ENCODE measurements at places on chromosomes 3 and 15.

GRCh38 chr15:31488437-31489204 lies 162.0 kb downstream of the KLF13 start:
- peak; percentile 76 for DNase-seq

- peak; percentile 66 for DNase-seq
Observed at GRCh38 chr3:45915518-45916231, 27.6 kb upstream of the CXCR6 start.

GRCh38 chr3:71063773-71064290 lies 519.7 kb downstream of the FOXP1 start:
- DNase-seq, result no peak

DNA sequence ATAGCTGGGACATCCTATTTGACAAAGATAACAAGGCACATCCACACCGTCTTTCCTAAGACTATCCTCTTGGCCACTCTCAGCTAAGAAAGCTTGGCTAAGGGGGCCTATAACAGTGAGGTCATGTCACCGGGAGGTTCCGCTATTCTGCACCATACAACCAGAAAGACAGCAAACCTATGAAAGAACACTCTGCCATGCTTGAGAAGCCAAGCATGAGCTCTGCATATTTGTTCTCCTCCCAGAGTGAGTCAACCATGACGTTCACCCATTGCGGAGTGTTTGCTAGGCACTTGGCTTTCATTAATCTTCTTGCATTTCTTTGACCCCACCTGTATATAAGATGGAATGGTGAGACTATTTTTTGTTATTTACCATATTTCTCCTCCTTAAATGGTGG lies 141.2 kb downstream of the GMNC start:
- DNase-seq, result no peak

DNA sequence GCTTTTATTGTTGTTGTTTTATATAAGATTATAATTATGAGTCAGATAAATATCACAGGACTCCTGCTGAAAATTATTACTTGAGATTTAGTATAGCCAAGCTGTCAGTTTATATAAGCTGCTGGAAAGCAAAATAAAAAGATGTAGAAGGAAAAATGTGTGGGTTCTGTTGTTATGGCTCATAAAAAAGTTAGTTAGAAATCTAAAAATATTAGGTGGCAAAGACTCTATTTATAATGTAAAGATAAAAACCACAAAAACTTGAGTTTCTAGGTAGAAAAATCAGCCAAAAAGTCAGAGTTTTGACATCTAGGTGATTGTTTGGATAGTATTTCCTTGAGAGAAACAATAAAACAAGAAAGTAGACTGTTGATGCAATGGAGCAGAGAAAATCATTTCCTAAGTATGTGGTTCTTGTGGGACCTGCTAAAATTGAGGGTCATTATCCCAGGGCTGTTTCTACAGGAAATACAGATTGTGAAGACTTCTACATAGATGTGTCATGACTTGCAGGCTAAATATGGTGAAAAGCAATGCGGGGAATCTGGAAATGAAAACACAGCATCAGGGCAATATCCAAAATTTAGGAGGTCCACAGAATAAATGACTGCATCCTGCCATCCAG lies 1109.6 kb upstream of the CADM2 start:
- DNase-seq, result no peak

DNA sequence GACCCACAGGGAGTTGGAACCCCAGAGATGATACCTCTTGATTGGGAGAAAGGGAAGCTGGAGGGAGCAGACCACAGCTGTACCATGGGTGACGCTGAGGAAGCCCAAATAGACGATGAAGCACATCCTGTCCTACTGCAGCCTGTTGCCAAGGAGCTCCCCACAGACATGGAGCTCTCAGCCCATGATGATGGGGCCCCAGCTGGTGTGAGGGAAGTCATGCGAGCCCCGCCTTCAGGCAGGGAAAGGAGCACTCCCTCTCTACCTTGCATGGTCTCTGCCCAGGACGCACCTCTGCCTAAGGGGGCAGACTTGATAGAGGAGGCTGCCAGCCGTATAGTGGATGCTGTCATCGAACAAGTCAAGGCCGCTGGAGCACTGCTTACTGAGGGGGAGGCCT lies 201.1 kb downstream of the AKAP13 start:
- no peak for DNase-seq

GRCh38 chr3:46078712-46079400 lies 51.6 kb upstream of the XCR1 start:
- peak; percentile 84 for DNase-seq

GRCh38 chr3:122014741-122015140 lies 7.3 kb downstream of the ILDR1 start:
- no peak for DNase-seq

GRCh38 chr3:167304077-167304476 lies 76.0 kb downstream of the ZBBX start:
- DNase-seq, result no peak

- DNase-seq, result no peak
Observed at GRCh38 chr3:112038863-112039262, 4.3 kb downstream of the TMPRSS7 start.

- no peak for DNase-seq
Observed at GRCh38 chr3:14640734-14641133, 10.8 kb upstream of the CCDC174 start.

DNA sequence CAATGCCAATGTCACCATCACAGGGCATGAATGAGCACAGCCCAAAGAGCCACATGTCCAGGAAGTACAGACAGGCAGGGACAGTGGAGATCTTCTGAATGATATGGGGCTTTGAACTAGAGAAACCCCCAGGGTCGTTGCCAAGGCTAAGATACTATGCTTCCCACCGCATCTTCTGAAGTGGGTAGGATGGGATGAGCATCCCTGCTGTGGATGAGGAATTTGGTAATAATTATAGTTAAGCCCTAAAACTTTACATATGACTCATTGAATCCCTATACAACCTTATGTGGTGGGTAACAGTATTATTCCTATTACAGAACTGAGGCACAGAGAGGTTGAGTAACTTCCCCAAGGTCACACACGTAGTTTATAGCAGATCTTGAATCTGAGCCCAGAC lies 44.2 kb downstream of the WNT5A start:
- DNase-seq, result no peak

GRCh38 chr3:31255007-31255581 lies 277.6 kb upstream of the STT3B start:
- DNase-seq, result no peak

DNA sequence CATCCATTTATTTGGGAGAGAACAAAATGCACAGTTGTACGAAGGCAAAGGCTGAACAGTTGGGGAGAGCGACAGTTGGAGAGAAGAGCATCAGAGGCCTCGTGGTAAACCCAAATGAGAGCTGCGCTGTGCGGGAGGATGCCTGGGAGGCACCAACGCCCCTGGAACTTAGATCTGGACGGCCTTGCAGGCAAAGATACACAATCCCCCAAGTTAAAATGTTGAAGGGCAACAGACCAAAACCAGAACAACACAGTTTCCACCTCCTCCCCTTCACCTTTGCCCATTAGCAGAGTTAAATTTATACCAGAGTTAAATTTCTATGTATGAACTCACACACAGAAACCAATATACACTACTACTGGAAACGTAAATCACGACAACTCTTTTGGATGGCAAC lies 339.6 kb downstream of the RORA start:
- no peak for DNase-seq

DNA sequence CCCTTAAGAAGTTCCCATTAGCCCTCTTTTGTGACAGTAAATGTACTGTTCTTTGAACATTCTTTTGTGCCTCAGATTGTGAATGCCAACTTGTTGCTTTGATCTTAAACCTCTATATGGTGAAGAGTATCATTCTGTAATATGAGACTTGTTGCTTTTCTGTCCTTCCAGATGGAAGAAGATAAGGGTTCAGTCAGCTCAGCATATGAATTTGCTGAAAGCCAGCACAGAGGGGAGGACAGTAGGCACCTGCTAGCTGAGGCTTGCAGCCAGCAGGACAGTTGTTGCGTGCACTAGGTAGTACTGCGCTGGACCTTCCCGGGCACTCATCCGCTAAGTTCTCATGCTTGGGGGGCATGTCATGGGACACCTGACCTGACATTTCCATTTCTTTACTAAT lies 74.7 kb downstream of the DCUN1D1 start:
- no peak for DNase-seq

GRCh38 chr3:178336336-178336735 lies 199.9 kb upstream of the KCNMB2 start:
- no peak for DNase-seq

GRCh38 chr3:127093312-127093711 lies 99.6 kb upstream of the PRR23E start:
- no peak for DNase-seq

- DNase-seq, result no peak
Observed at GRCh38 chr3:138474163-138474562, 39.7 kb downstream of the ESYT3 start.

DNA sequence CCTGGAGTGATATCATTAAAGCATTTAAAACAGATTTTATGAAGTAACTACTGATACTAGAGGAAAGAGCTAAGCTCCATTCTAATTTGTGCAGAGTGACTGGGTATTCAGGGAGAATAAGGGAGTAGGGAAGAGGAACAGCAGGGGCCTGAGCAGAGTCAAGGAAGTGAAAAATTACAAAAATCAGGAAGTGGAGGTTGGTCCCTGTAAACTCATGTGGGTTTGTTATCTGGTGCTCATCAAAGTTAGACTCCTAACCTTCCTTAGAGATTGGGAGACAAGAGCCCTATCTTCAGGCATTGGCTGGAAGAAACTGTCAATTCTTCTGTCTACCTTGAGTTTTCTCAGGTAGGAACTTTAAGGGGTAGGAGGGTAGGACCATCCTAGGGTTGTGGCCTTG lies 82.5 kb downstream of the NEK11 start:
- no peak for DNase-seq

DNA sequence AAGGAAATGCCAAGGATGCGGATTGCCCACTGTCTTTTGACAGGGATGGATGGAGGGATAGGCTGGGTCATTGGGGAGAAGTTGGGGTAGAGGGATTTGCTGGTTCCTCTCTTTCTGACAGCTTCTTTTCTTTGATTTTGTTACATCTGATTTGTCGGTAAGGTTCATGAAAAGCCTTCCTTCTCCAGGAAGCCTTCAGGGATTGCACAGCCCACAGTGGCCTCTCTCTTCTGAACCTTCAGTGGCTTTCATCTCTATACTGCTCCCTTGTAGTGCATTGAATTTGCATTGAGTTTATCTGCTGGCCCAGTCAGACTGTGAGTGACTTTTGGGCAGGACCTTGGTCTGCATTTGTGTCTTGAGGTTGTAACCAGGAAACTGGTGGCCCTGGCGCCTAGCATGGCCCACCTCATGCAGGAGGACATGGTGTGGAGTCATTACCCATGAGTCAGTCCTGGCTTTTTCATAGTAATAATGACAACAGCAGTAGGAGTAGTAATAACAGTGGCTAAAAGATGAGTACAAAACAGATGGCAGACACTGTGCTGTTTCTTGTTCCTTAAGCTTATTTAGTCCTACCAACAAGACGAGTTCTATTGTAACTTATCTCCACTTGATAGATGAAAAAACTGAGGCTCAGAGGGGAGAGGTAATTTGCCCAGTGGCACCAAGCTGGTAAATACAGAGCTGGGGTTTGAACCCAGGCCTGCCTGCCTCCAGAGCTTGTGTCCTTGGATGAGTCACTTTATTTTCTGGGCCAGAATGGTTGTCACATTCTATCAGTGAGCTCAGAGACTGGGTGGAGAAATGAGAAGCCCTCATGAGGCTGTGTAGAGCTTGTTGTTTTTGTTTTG lies 28.4 kb downstream of the SMAD6 start:
- DNase-seq, result no peak

DNA sequence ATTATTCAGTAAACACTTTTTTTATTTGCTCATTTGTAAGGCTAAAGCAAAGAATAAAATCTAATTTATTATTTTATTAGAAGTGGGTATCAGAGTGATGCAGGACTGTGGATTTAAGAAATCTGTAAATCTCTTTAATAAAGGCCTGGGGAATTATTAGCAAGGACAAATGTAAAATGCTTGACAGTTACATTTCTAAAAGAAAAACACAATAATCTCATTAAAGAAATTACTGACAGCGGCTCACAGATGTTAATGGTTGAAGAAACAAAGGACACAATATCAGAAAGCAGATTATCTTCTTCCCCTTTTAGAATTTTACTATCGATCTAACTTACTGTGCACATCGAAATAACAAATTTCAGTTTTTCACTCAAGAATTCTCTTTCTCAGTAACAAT lies 262.1 kb upstream of the MEIS2 start:
- DNase-seq, result no peak

GRCh38 chr3:105656651-105657504 lies 211.9 kb downstream of the CBLB start:
- DNase-seq, result no peak

DNA sequence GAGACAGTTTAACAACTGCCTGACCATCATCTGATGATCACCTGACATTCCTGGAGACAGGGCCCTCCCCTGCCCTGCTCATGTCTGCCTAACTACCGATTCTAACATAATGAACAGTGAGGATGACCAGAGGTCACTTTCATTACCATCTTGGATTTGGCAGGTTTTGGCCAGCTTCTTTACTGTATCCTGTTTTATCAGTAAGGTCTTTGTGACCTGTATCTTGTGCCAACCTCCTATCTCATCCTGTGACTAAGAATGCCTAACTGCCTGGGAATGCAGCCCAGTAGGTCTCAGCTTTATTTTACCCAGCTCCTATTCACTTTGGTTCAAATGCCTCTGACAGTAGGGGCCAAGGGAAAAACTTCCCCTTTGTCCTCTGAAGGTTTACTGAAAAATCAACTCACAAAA lies 40.2 kb downstream of the METTL6 start:
- DNase-seq, result no peak

DNA sequence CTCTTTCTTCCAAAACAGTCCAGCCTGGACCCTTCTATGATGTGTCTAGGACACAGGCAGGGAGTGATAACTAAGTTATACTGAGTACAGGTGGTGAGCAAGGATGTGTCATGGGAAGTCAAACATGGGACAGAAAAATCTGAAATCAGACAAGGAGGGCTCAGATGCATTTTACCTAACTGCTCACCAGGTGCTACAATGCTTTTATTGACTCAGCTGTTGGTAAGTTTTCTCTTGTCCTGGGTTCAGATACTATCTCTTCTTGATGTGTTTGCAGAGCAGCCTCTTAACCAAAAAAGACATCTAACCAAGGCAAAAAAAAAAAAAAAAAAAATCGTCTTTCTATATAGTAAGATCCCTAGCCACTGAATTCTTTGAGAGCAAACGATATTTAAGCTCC lies 378.6 kb downstream of the VPS13C start:
- no peak for DNase-seq

GRCh38 chr3:53071882-53072431 lies 26.1 kb upstream of the SFMBT1 start:
- no peak for DNase-seq

GRCh38 chr3:8625991-8626390 lies 18.6 kb downstream of the SSUH2 start:
- DNase-seq, result no peak

DNA sequence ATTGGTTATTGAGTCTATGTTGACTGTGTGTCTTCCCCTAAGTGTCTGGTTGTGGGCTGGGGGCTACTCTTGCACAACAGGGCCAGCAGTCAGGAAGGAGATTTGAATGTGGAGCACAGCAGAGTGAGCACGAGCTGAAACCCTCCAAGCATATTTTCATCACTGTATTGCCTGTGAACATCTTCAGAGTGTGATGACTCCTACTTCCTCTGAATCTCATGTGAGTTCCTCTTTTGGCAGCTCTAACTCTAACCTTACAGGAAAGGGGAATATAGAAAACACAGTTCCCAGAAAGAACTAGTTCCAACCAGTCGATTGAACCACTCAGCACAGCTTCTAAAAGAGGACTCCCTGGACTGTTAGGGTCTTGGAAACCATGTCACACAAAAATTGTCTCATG lies 211.6 kb downstream of the RAP2B start:
- DNase-seq, result no peak

- DNase-seq, result no peak
Observed at GRCh38 chr3:114294940-114295480, 1.2 kb downstream of the TIGIT start.

All from AG09309 (cell line).